Suprapubic skin (tissue), 4 donors: ENCODE measurements at places on chromosomes 1 and 21.

DNA sequence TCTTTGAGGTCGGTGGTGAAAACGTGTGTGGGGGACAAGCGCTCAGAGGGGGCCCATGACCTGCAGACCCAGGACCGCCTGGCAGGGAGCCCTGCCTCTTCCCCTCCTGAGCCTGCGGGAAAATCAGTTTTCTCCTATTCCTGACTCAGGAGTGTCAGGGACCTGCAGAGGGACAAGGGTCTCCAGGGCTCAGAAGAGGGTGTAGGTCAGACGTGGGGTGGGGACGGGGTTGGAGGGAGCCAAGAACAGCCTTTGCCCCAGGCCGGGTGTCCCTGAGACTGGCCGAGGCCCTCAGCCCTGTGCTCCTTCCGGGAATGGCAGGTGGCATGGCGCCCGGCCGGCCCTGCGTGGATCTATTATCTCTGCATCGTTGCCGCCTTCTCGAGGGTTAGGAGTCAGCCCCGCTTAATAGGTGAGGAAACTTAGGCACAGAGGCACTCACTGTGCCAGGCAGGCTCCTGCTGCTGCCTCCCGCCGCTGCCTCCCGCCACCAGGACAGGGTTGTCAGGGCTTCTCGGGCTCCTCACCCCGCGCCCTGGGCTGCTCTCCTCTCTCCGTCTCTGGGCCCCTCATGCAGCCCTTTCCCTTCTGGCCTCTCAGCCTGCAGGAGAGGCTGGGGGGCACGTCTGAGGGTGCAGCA is 37.5 kb downstream of the AJAP1 start:
- H3K27ac ChIP-seq = no peak overlapping the region
- H3K4me3 ChIP-seq = no peak overlapping the region
- peaks cover 5% of the 10 kb centered on the region for H3K27me3 ChIP-seq
- no peaks in the 10 kb centered on the region for H3K4me1 ChIP-seq
- DNase-seq = no peak
- no peaks in the 10 kb centered on the region for H3K36me3 ChIP-seq

DNA sequence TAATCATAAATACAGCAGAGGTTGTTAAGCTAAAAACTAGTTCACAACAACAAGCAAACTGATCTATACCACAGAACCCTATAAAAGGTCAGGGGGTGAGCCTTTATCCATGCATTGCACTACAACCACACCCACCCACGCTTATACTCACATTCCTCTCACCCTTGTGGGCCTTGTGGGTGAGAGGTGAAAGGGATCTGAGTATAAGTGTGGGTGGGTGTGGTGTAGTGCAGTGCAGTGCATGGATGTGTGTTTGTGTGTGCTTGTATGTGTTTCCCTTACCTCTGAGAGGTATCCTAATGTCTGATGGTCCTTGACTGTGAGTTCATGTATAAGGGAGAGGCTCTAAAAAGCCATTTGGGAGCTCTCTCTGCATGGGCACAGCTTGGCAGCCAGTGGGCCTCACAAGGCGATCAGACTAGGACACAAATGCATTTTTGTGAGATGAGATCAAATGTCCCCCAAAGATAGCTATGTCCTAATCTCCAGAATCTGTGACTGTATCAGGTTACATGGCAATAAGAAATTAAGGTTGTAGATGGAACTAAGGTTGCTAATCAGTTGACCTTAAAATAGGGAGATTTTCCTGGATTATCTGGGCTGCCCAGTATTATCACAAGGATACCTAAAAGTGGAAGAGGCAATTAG is 95.5 kb upstream of the DPT start:
- H3K4me1 ChIP-seq = no peaks in the 10 kb centered on the region
- H3K27me3 ChIP-seq = no peaks in the 10 kb centered on the region
- DNase-seq = no peak
- H3K36me3 ChIP-seq = no peaks in the 10 kb centered on the region

DNA sequence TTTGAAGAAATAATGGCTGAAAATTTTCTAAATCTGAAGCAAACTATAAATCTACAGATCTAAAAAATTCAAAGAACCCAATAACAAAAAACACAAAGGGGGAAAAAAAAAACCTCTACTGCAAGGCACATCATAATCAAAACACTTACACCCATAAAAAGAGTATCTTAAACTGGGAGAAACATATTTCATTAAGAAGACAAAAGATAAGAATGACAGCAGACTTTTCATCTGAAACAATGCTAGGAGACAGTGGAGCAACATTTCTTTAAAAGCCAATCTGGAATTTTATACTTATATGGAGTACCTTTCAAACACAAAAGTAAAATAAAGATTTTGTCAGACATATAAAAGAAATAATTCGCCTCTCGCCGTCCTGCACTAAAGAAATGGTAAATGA is 49.1 kb downstream of the COP1 start:
- no peak overlapping the region for H3K4me3 ChIP-seq
- H3K4me1 ChIP-seq = no peaks in the 10 kb centered on the region
- H3K36me3 ChIP-seq = peaks cover 50% of the 10 kb centered on the region
- no peak overlapping the region for H3K27ac ChIP-seq

DNA sequence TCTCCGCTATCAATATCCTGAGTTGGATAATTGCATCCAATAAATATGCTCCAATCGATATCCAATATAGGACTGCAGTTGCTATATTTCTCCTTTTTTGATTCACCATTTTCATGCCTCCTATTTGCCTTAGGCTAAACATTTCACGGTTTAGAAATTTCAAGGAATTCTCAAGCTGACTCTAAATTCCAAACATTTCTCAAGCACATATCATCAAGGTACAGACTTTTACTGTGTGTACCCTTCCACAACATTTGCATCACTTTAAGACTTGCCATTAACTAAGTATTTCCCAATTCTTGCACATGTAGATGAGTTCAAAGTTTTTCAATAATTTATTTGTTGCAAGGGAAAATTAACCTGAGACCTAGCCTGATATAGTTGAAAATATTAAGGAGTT is 795.2 kb upstream of the TMPRSS15 start:
- no peaks in the 10 kb centered on the region for H3K36me3 ChIP-seq
- H3K27me3 ChIP-seq = no peaks in the 10 kb centered on the region
- H3K27ac ChIP-seq = no peak overlapping the region
- H3K4me1 ChIP-seq = no peaks in the 10 kb centered on the region

GRCh38 chr1:182676274-182676673 is 8.1 kb downstream of the RGS8 start:
- H3K4me1 ChIP-seq = peaks cover 14% of the 10 kb centered on the region
- no peak overlapping the region for H3K27ac ChIP-seq

- H3K27ac ChIP-seq = no peak overlapping the region
- no peaks in the 10 kb centered on the region for H3K36me3 ChIP-seq
- no peak overlapping the region for H3K4me3 ChIP-seq
- H3K27me3 ChIP-seq = no peaks in the 10 kb centered on the region
- no peak for DNase-seq
- peaks cover 20% of the 10 kb centered on the region for H3K4me1 ChIP-seq
Measured at GRCh38 chr1:3593334-3593733, 18.0 kb downstream of the MEGF6 start.

- no peak overlapping the region for H3K4me3 ChIP-seq
- no peak overlapping the region for H3K27ac ChIP-seq
- H3K36me3 ChIP-seq = no peaks in the 10 kb centered on the region
- H3K27me3 ChIP-seq = no peaks in the 10 kb centered on the region
Measured at GRCh38 chr1:63624911-63625310, 31.7 kb downstream of the PGM1 start.
